ENCODE measurements at places on chromosomes 7 and 10. TPM values are rescaled to one million over a fixed set of nuclear protein-coding genes. Genes with fewer than 3 reads are reported as not detected.

- DNase-seq: no peak
Observed at GRCh38 chr7:66256281-66256680, 51.1 kb downstream of the TPST1 start.

ARHGEF5 gene
- total RNA-seq: 54.7 TPM

IRF5 gene
- total RNA-seq: 10.1 TPM

DNA sequence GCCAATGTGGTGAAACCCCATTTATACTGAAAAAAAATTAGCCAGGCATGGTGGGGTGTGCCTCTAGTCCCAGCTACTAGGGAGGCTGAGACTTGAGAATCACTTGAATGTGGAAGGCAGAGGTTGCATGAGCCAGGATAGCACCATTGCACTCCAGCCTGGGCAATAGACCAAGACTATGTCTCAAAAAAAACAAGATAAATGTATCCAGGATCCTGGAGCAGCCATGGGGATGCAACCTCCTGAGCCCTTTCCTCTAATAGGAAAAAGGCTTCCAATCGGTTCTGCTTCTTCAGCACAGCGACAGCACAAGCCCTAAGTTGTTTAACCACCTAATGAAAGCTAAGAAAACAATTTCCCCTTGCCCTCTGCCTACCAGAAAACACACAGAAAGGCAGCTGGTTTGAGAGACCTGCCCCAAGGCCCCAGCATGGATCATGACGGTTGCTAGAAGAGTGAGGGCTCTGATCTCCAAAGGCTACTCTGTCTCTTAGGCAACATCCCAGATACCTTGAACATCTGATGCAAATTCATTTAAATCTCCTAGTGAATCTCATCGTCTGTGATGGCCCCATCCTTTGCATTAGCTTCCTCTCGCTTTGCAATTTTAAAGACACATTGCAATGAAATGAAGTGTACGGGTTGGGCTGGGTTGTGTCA lies 220.8 kb downstream of the ARHGAP21 start:
- no peak for DNase-seq

- no peak for DNase-seq
Observed at GRCh38 chr10:132606031-132606491, 68.5 kb downstream of the INPP5A start.

- DNase-seq: no peak
Observed at GRCh38 chr10:119211176-119211575, 3.8 kb downstream of the GRK5 start.

DNA sequence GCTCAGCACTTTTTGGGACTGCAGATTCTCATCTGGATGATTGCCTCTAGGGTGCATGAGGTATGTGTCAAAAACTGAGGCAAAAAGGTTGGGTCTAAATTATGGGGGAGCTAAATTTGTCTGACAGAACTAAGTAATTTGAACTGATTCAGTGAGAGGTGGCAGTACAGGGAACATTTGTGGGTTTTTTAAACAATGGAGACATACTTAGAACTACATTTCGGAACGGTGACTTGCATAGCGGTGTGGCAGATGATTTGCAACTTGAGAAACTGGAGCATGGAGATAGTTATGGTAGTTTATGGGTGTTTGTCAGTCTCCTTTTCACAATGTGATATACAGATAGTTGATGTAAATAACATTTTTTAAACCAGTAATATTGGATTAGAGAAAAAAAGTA lies 14.6 kb downstream of the TBC1D12 start:
- DNase-seq: no peak

COL17A1 gene
- 119 TPM for total RNA-seq

DNA sequence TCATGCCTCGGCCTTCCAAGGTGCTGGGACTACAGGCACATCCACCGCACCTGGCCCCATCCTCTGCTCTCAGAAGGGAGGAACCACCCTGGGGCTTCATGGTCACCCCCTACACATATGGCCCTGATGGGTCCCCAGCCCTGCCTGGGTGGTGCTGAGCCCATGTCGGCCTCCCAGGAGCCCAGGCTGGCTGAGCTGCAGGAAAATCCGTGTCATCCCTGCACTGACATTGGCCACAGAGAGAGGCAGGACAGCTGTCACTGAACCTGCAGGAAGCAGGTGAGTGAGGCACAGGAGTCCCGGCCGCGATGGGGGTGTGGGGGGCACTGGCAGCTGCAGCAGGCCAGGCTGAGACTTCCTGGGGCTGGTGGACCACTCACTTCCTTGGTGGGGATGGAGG lies 8.0 kb downstream of the GRIFIN start:
- DNase-seq: no peak

PLCE1 gene
- total RNA-seq: 39.3 TPM

DNA sequence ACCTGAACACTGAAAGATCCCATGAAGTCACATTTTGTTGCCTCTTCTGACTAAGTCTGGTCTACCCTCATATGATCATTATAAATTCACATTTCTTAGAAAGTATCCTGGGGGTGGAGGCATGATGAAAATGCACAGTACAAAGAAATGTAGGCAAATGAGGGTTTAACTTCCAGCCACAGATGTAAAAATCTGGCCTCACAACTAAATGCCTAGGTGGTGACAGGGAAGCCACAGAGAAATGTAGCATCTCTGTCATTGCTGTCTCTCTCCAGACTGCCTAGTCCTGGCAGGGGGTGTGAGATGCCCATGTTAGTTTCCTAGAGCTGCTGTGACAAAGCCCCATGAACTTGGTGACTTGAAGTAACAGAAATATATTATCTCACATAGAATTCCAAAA lies 395.9 kb downstream of the SORCS3 start:
- DNase-seq: no peak

- DNase-seq: peak; percentile 92
Observed at GRCh38 chr7:143305423-143306070, 10.4 kb upstream of the CLCN1 start.

MPP7 gene
- 38.7 TPM for total RNA-seq

DNA sequence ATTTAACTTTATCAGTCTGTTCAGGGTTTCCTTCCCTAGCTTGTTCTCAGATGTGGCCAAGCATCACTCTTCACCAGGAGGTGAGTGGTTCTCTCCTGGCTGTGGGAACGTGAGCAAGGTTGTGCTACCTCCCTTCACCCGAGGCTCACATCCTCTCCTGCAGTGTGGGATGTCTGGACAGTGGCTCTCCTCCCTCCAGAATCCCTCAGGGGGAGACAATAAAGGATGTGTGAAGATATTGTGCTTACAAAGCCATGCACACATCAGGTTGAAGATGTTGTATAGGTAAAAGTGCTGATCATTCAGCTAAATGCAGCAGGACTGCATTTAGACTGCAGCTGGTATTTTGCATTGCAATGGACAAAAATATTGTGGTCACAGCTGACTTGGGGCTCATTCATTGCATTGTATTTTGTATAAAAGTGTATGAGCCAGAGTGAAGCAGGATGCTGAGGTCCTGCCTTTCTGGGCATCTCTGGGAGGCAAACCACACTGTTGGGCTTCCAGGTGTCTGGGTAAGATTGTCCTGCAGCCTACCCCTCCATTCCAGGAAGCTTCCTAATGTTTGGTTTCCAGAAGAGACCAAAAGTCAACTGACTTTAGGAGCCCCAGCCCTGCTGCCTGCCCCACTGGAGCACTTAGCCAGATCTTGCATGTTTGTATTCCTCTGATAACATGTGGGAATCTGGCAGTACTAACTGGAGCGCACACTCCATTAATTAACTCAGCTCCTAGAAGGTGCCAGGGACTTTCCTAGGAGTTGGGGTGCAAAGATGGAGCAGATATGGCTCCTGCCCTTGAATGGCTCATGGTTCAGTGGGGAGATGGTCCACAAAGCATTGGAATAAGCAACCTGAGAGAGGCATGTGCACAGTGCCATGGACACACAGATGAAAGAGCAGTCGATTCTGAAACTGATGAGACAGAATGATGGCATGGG lies 292.5 kb upstream of the ZNF32 start:
- no peak for DNase-seq

DNA sequence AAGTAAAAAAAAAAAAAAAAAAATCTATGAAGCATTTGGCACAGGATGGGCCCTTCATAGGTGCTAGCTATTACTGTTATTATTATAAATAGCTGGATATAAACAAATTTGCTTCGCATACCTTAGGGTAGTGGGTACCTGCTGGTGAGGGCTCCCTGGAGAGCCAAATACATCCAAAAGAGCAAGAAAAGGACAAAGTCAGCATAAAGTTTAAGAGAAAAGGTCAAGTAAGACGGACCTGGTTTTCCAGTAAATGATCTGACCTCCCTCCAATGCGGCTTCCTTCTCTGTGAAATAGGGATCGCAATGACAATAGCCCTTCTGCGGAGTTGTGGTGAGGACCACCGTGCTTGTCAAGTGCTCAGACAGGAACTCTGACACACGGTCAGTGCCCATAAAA lies 214.5 kb downstream of the SNX10 start:
- DNase-seq: no peak

DNA sequence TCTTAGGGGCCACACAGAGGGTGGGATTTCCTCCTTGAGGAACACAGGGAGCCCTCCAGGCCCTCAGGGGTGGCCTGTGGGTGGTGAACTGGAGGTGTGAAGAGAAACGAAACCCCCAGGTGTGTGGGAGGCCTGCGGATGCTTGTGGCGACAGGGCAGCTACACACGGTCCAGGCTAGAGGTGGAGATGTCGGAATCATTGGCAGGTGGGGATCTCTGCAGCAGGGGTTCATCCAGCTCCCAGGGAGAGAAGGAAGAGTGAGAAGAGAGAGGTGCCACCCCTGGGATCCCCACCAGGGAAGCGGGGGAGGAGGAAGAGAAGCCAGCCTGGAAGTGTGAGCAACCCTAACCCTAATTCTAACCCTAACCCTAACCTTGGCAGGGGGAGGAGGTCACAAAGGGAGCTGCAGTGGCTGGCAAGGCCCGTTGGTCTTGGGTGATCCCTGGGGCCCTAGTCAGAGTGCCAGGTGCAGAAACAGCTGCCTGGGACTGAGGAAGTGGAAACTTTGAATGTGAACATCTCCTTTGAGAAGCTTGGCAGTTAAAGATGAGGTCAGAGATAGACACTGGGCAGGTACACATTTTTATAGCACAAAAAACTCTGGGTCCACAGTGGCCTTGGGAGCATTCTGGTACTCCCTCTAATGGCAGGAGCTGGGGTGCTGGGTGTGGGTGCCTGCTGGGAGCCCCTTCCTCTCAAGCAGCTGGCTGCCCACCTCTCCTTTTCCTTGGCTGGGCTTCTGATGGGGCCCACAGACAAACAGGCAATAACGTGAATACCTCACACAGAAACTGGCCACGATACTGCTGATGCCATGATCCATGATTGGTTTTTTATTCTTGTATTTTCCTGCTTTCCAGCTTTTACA lies 6.8 kb upstream of the AEBP1 start:
- DNase-seq: peak; percentile 13

DNA sequence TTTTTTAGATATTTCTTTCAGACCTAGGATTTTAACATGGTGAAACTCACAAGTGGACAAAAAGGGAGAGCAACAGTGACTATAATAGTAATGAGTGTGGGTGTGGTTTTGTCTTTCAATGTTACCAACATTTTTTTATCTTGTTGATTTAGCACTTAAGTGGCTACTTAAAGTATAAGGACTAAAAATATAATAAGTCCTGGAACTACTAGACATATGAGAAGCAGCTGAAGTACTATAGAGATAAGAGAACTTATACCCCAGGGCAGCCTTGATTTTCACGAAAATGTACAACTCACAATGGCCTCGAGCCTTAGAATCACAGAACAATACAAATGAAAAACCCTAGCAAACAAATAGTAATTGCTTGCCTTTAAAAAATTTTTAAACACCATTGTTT lies 1151.8 kb downstream of the TYW1 start:
- DNase-seq: no peak

Measured in mucosa of descending colon (tissue), 3 donors.